ENCODE measurements at places on chromosomes 13 and 19.

- DNase-seq = no peak
Observed at GRCh38 chr19:7595466-7596133, at the start of gene CAMSAP3. Gene CAMSAP3, plus strand, starts transcription at chr19:7595863. Its CDS starts 140 bp downstream, at chr19:7596003.

- peak; percentile 2 for DNase-seq
Observed at GRCh38 chr13:47087841-47088240, 191.0 kb upstream of the HTR2A start.

- no peak for DNase-seq
Observed at GRCh38 chr13:109576331-109576813, 210.0 kb downstream of the IRS2 start.

GRCh38 chr13:101412076-101412475, 4.2 kb downstream of the NALCN start:
- DNase-seq = no peak

DNA sequence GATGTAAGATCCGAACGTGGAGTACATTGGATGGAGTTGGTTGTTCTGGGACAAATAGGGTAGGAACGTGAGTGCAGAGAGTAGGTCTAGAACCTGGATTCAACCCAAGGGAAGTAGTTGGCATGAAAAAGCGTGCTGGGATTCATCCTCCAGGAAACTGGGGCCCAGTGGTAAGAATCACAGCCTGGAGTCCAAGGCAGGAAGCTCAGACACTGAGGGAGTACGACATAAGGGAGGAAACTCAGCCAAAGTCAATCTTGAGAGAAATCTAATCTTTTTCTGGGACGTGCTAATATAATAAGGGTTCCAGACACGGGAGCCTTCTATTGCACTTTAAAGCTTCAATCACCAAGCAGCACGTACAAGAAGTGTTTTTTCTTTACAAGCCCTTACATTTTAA, 46.4 kb downstream of the DLEU7 start:
- DNase-seq = no peak

GRCh38 chr13:97875218-97875617, 78.3 kb upstream of the IPO5 start:
- no peak for DNase-seq

DNA sequence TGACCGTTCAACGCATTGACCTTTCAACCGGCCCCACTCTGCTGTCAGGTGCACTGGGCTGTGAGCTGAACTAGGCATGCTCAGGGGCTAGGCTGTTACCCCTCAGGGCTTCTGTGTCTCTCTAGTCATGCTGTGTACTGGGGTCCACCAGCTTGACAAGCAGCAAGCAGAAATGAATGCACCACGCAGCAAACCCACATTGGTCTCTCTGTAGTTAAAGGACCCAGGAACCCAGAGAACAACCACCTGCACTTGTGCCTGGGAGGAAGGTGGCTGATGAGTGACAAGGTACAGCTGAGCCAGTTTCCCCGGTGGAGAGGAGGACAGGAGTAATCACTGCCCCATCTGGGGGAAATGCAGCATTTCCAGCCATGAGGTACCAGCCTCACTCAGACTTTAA, 159.9 kb downstream of the USP12 start:
- DNase-seq = no peak

DNA sequence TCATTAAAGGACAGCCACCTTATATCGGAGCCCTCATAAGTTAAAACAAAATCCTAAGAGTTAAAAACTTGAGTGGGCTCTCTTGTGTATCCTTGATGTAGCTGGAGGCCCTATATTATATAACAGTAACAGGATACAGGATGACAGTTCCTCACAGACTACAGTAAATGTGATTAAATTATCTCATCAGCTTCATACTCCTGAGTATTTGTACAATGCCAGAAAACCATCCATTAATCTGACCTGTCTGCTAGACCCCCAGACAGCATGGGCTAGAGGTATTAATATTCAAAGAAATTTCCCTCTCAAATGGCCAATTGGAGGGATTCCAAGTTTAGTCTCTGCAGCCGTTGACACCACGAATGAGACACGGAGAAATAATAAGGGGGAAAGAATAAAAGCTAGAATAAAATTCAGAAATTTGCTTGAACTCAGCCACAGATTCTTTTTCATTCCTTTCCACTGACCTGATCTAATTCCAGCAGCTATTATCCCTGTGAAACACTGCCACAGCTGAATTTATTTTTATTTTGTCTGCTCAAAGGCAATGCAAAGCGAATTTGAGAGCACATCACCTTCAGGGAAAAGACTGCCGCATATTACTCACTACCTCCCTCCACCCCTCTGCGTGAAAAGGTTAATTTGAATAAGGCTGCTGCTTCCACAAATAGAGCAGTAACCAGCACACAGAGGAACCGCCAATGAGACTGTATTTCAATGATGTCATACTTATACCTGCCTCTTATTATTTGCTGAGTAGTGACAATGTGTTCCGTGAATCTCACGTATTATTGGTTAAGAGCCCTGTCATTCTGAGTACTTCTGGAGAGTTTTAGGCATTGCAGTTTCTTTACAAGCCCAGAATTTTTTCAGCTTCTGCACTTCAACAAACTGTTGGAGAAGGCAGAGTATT, 155.9 kb upstream of the KLF12 start:
- DNase-seq = peak; percentile 17

DNA sequence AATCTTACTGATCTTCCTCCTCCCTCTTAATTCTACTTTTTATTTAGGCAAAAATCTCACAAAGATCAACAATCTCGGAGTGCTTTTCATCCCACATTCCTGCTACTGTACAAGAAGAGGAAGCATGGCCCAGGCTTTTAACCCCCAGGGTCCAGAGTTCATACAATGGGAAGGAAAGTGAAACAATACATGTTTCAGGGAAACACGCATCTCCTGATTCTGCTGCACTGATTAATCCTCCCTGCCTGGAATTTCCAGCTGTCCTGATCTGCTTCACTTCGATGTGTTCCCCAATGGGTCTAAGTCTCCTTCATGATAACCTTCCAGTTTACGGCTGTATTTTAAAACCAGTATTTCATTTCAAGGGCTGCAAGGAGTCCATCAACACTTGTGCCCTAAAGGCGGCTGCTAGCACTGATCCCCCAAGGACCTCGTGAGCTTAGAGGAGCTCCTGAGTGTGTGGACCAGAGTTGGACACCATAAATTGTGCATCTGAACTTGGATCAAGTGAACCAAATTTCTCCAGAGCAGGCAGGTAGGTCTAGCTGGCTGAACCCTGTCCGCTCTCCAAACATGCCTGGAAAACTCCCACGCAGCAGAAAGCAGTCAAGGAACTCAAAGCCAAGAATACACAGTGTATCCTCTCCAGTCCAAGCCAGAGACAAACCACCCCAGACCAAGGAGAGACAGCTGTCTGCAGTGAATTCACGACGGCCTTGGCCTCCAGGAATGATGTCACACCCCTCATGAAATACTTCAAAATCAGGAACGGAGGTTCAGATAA, 44.3 kb downstream of the COL4A1 start:
- no peak for DNase-seq

DNA sequence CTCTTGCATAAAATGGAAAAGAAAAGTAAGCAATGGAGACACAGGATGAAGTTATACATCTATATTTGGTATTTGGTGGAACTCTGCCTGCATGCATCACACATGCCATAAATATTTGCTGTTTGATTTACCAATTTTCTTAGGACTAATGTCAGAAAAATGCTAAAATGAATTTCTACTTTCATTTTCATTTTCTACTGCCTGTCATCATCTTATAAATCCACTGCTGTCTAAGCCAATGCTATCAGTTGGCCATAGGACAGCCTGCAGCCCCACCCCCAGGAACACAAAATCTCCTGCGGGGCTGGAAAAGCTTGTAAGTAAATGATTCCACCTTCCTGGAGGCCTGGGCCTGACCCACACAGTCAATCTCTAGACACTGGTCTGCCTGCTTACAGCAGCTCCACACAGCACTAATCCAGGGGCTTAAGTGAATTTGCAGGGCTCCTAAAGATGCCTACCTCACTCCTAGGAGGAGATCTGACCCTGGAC, 122.0 kb downstream of the ENOX1 start:
- DNase-seq = no peak

GRCh38 chr13:112747256-112747655, 57.4 kb downstream of the ATP11A start:
- DNase-seq = no peak

DNA sequence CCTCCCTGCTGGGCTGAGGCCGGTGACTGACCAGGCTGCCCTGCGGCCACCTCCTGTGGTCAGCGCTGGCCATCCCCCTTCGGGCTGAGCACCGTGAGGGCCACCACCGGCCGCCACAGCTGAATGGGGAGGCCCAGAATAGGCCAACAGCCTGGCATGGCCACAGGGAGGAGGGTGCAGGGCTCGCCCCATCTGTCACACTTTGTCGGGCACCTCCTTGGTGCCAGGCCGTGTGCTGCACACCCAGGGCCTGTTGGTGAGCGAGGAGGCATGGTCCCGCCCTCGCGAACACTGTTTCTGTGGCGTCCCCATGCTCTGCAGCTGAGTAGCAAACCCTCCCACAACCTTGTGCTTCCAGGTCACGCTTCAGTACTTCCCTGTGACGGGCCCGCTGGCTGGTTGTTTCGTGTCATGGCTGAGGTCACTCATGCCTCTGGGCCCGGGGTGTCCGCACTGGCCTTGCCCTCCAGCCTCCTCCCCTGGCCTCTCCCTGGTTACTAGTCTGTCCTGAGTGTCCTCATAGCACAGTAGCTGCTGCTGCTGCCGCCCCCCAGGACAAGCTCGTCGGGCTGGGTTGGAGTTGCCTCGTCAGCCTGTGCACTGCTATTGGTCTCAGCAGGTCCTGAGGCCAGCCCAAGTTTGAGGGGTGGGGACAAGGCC, 15.2 kb downstream of the EPN1 start:
- DNase-seq = no peak

- no peak for DNase-seq
Observed at GRCh38 chr19:31385744-31386143, 36.5 kb upstream of the TSHZ3 start.

DNA sequence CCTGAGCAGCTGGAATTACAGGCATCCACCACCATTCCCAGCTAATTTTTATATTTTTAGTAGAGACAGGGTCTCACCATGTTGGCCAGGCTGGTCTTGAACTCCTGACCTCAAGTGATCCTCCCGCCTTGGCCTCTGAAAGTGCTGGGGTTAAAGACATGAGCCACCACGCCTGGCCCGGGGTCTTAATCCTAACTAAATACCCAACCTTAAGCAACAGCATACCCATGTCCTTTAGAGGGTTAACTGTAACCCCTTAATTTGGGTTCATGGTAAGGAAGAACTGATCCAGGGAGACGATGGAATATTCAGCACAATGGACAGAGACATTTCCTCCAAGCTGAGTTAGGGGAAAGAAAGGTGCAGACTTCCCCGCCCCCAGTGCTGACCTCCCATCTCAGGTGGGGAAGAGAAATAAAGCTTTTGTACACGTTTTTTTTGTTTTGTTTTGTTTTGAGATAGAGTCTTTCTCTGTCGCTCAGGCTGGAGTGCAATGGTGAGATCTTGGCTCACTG, 8.7 kb upstream of the GALP start:
- peak; percentile 17 for DNase-seq

- DNase-seq = peak; percentile 80
Observed at GRCh38 chr19:15464394-15465385, at the start of gene RASAL3. Gene RASAL3, minus strand, starts transcription at chr19:15464544. Its CDS starts 186 bp downstream, at chr19:15464358.

DNA sequence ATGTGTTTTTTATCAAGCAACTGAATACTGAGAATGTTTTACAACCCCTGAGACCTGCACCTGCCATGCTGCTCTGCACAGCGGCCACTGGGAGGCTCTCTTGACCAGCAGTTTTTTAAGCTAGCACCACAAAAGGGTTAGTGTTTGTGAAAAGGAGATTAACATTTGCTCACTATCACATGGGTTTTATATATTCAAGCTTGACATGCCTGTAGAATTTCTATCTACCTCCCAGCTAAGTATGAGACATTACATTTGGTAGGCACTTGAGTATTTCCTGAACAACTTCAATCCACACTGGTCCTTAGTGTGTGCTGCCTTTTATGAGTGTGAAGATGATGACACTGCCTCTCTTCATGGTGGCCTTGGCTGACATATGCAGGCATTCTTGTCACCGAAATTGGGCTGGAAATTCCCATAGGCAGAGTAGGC, 1238.9 kb downstream of the UQCRFS1 start:
- peak; percentile 25 for DNase-seq

- DNase-seq = no peak
Observed at GRCh38 chr13:100214886-100215285, 126.0 kb downstream of the PCCA start.

- no peak for DNase-seq
Observed at GRCh38 chr13:45302507-45302906, 38.5 kb downstream of the TPT1 start.

DNA sequence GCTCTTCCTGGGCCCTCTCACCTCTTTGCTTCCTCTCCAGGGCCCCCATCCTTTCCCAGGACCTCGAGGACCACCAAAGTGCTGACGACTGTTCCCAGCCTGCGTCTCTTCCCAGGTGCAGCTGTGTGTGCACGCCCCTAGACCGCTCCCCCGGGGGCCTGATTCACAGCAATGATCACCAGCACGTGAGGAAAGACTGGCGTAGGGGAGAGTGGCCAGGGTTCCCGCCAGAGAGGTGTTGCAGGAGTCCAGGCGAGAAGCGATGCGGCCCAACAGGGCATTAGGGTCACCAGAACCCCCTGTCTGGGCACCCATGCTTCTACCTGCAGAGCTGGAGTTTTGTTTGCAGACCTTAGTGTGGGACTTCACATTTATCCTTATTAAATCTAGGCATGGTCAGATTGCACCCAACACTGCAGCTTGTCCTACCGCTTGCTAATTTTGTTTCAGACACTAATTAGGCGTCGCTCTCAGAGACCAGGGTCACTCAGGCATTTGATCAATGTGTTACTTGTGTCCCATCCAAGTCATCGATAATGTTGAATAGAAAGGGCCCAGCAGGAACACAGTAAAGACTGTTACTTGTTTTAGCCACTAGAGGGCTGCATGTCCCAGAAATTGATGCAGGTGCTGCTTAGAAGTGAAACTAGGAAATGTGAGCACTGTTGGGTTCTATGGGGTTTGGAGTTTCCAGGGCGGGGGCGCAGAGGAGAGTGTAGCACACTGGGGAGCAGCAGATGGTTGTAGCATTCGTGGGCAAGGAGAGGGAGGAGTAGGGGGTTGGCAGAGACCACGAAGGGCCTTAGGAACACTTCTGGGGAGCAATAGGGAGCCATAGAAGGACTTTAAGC, 53.2 kb downstream of the CDADC1 start:
- peak; percentile 84 for DNase-seq

GRCh38 chr13:98542568-98543377, 34.1 kb downstream of the STK24 start:
- DNase-seq = peak; percentile 32

DNA sequence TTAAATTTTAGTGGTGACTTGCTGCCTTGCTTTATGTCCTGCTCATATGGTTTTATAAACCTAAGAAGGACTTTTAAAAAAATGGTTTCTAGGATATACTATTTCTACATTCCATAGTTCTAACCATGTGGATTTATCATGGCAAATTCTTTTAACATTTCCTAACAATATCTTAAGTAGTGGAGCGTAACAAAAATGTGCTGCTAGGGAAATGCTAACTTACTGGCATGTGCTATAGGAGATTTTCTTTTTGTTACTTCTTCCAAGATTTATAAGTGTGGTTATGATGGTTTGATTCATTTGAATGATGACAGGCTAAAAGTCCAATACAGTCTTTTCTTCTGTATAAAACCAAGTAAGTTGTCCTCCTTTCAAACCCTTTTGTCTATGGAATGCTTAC, 713.7 kb downstream of the SLITRK1 start:
- DNase-seq = no peak

All from NB4 (cell line).